Fibroblast of lung (primary cell): ENCODE measurements at places on chromosomes 3 and 15. TPM values are rescaled to one million over a fixed set of nuclear protein-coding genes. Genes with fewer than 3 reads are reported as not detected.

The GHSR gene
- total RNA-seq, result not detected in 2 replicates

The RASL12 gene
- 49.3 and 50.5 TPM in 2 replicates for total RNA-seq

The SOX14 gene
- total RNA-seq, result not detected in 2 replicates

The TEX9 gene
- total RNA-seq, result 3.3 and 4.5 TPM in 2 replicates

GRCh38 chr3:7543294-7543880 is 682.5 kb downstream of the GRM7 start:
- no peak for DNase-seq

DNA sequence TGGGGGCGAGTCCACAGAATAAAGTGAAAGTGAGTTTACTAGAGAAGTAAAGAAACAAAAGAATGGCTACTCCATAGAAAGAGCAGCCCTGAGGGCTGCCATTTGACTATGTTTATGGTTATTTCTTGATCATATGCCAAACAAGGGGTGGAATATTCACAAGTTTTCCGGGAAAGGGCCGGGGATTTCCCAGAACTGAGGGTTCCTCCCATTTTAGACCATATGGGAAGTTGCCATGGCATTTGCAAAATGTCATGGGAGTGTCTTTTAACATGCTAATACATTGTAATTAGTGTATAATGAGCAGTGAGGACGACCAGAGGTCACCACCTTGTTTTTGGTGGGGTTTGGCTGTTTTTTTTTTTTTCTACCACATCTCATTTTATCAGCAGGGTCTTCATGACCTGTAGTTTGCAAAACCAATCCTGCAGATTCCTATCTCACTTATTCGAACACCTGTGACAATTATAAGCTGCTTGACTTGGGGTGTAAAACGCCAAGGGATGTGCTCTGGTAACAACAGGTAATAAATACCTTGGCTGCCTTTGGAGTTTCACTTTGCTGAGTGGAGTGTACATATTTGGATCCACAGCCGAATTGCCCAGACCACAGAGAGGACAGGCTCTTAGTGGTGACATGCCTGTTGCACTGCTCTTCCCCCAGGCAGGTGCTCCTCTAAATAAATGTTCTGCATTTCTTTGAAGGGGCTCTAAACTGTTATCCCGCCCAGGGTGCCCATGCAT is 43.6 kb downstream of the C2CD4B start:
- DNase-seq, result no peak

- peak; percentile 20 for DNase-seq
These were observed 4.5 kb upstream of the USP19 start for GRCh38 chr3:49124991-49125670.

- no peak for DNase-seq
These were observed 1034.7 kb downstream of the FHIT start for GRCh38 chr3:60216462-60217075.
